CD4-positive, CD25-positive, alpha-beta regulatory T cell (primary cell): ENCODE measurements at places on chromosomes 3 and 15. TPM values are rescaled to one million over a fixed set of nuclear protein-coding genes. Genes with fewer than 3 reads are reported as not detected.

The RETNLB gene
- not detected for polyA plus RNA-seq

The CEMIP gene
- not detected for polyA plus RNA-seq

- no peaks in the 10 kb centered on the region for H3K4me1 ChIP-seq
- no peak overlapping the region for H3K4me3 ChIP-seq
- peaks cover 2% of the 10 kb centered on the region for H3K27me3 ChIP-seq
- no peak for DNase-seq
Observed at GRCh38 chr15:58243070-58243469, 104.9 kb downstream of the AQP9 start.

GRCh38 chr3:8507496-8507895 is 5.9 kb downstream of the LMCD1 start:
- peaks cover 27% of the 10 kb centered on the region for H3K4me1 ChIP-seq
- no peak for DNase-seq
- H3K27me3 ChIP-seq: no peaks in the 10 kb centered on the region
- peak overlapping the region; percentile 27 for H3K27ac ChIP-seq
- no peaks in the 10 kb centered on the region for H3K36me3 ChIP-seq
- H3K4me3 ChIP-seq: no peak overlapping the region

The SCN5A gene
- polyA plus RNA-seq: not detected

- H3K4me1 ChIP-seq: no peaks in the 10 kb centered on the region
- DNase-seq: no peak
- no peaks in the 10 kb centered on the region for H3K36me3 ChIP-seq
- H3K27ac ChIP-seq: no peak overlapping the region
- no peak overlapping the region for H3K4me3 ChIP-seq
Observed at GRCh38 chr15:33623010-33623409, 312.2 kb downstream of the RYR3 start.

The SOX14 gene
- not detected for polyA plus RNA-seq

DNA sequence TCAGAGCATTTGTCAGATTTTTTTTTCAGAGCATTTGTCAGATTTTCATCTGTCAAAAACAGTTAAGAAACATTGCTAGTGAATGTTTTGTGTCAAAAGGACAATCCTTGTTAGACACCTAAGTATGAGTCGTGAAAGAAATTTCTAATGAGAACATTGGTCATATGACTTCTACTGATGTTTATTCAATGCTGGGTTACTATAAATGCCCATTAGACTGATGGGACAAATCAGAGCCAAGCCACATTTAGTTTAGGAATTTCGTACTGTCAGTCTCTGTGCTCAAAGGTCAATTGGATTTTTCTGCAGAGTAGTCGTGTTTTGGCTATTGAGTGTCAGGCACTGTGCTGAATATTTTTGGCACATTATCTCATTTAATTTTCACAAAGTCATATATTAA is 31.6 kb downstream of the TSC22D2 start:
- H3K4me3 ChIP-seq: no peak overlapping the region
- DNase-seq: no peak
- no peak overlapping the region for H3K27ac ChIP-seq
- no peaks in the 10 kb centered on the region for H3K4me1 ChIP-seq
- H3K27me3 ChIP-seq: no peaks in the 10 kb centered on the region
- H3K36me3 ChIP-seq: no peaks in the 10 kb centered on the region

DNA sequence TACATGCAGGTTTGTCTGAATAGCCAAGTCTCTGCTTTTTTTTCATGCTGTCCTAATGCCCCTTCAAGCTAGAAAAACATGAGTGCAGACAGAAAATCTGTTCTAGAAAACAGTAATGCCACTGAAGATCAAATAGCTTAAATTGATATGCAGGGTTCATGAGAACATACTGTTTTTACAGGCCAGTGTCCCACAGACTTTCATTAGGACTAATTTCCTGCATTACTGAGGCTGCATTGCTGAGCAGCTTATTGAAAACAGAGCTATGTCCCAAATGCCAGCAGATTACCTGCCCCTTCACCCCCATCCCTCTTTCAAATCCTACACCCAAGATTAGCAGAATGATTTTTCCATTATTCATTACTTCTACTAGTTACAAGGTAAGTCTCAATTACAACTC is 665 bp downstream of the TM4SF18 start:
- H3K27me3 ChIP-seq: no peaks in the 10 kb centered on the region
- no peaks in the 10 kb centered on the region for H3K4me1 ChIP-seq
- DNase-seq: no peak
- no peak overlapping the region for H3K27ac ChIP-seq

DNA sequence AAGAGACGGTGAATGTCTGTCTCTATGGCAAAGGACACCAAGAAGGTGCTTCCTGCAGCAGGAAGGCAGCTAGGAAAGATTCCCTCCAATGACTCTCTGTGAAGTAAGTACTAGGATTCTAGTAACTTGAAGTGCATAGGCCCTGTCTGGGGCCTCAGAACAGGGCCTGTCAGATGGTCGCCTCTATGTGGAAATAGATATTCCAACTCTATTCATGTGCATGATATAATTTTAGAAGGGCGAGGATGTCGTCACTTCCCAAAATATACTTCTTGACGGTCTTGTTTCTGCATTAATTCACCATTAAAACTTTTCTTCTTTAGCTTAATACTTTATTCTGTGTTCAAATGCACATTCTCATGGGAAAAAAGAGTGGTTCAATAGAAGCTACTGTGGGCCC is 167.0 kb downstream of the TLE3 start:
- H3K27me3 ChIP-seq: peaks cover 7% of the 10 kb centered on the region
- H3K36me3 ChIP-seq: no peaks in the 10 kb centered on the region
- no peaks in the 10 kb centered on the region for H3K4me1 ChIP-seq
- no peak overlapping the region for H3K27ac ChIP-seq

GRCh38 chr15:78789615-78790014 is 21.6 kb downstream of the ADAMTS7 start:
- H3K4me3 ChIP-seq: no peak overlapping the region
- no peak for DNase-seq
- H3K36me3 ChIP-seq: no peaks in the 10 kb centered on the region
- H3K27ac ChIP-seq: no peak overlapping the region
- H3K4me1 ChIP-seq: no peaks in the 10 kb centered on the region
- H3K27me3 ChIP-seq: peaks cover 1% of the 10 kb centered on the region

DNA sequence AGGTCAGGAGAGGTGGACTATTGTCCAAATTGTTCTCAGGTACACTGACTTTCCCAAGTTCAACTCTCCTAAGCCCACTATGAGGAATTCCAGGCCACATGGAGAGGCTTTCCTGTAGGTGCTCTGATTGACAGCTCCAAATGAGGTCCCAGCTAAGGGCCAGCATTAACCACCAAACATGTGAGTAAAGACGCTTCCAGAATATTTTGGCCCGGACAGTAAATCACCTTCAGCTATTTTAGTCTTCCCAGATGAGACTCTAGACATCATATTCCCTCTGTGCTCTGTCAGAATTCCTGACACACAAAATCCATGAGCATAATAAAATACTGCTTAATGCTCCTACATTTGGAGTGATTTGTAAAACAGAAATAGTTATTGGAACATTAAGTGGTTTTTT is 135.5 kb downstream of the TGFBR2 start:
- DNase-seq: no peak
- H3K27me3 ChIP-seq: no peaks in the 10 kb centered on the region
- no peak overlapping the region for H3K27ac ChIP-seq

GRCh38 chr3:128432971-128433836 is 33.5 kb downstream of the DNAJB8 start:
- H3K4me1 ChIP-seq: no peaks in the 10 kb centered on the region
- DNase-seq: no peak
- H3K4me3 ChIP-seq: no peak overlapping the region
- peaks cover 8% of the 10 kb centered on the region for H3K27me3 ChIP-seq
- no peak overlapping the region for H3K27ac ChIP-seq
- H3K36me3 ChIP-seq: no peaks in the 10 kb centered on the region

The ATP13A5 gene
- polyA plus RNA-seq: not detected

- H3K4me1 ChIP-seq: no peaks in the 10 kb centered on the region
- H3K27ac ChIP-seq: no peak overlapping the region
- no peaks in the 10 kb centered on the region for H3K36me3 ChIP-seq
- DNase-seq: no peak
Observed at GRCh38 chr3:73572368-73572767, 52.4 kb downstream of the PDZRN3 start.

GRCh38 chr3:193648542-193649076 is 55.6 kb downstream of the OPA1 start:
- H3K4me3 ChIP-seq: no peak overlapping the region
- peaks cover 82% of the 10 kb centered on the region for H3K36me3 ChIP-seq
- no peaks in the 10 kb centered on the region for H3K27me3 ChIP-seq
- no peak overlapping the region for H3K27ac ChIP-seq
- DNase-seq: no peak

- H3K27me3 ChIP-seq: no peaks in the 10 kb centered on the region
- no peak for DNase-seq
- H3K36me3 ChIP-seq: no peaks in the 10 kb centered on the region
Observed at GRCh38 chr15:68401496-68402431, 30.2 kb downstream of the ITGA11 start.

DNA sequence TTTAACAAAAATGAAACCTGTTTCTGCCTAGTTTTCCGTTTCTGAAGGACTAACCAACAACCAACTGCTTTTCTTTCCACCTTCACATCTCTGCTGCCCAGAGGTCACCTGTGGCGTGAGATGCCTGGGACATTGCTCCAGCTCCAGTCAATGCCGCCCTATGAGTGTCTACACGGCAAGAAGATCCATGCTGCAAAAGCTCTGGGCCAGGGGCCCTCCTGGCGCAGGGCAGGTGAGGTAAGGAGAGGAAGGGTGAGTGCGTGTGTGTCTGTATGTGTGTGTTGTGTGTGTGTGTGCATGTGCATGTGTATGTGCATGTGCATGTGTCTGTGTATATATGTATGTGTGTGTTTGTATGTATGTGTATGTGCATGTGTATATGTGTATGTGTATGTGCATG is 131.4 kb downstream of the NSMCE3 start:
- no peaks in the 10 kb centered on the region for H3K4me1 ChIP-seq
- H3K27ac ChIP-seq: no peak overlapping the region
- no peaks in the 10 kb centered on the region for H3K36me3 ChIP-seq
- DNase-seq: no peak

DNA sequence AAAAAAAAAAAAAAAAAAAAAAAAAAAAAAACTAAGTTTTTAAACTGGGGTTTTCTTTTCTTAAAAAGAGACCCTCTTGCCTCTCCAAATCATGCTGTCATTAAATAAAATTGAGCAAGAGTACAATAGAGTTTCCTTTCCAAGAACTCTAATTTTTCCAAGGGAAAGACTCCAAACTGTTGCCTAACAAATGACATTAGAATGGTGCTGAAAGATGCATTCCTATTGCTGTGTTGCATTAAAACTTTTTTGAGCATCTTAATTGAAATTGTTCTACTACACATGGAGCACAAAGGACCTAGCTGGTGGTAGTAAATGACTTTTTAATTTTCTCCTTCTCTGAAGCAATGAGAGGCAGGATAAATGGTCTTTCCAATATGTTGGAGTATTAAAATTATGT is 469.1 kb upstream of the ARHGEF26 start:
- H3K4me1 ChIP-seq: no peaks in the 10 kb centered on the region
- H3K27ac ChIP-seq: no peak overlapping the region
- H3K36me3 ChIP-seq: no peaks in the 10 kb centered on the region
- no peaks in the 10 kb centered on the region for H3K27me3 ChIP-seq

GRCh38 chr15:52066842-52067544 is 45.6 kb downstream of the BCL2L10 start:
- no peaks in the 10 kb centered on the region for H3K27me3 ChIP-seq
- H3K27ac ChIP-seq: no peak overlapping the region
- DNase-seq: peak; percentile 51
- H3K4me1 ChIP-seq: peaks cover 10% of the 10 kb centered on the region

The LRRIQ4 gene
- not detected for polyA plus RNA-seq

GRCh38 chr3:136818191-136818768 is 646 bp upstream of the SLC35G2 start:
- no peaks in the 10 kb centered on the region for H3K36me3 ChIP-seq
- DNase-seq: peak; percentile 5
- no peak overlapping the region for H3K27ac ChIP-seq
- H3K27me3 ChIP-seq: peaks cover 23% of the 10 kb centered on the region

The PHLDB2 gene
- 1.6 TPM for polyA plus RNA-seq

GRCh38 chr15:97683831-97684230 is 276.7 kb upstream of the ARRDC4 start:
- no peaks in the 10 kb centered on the region for H3K36me3 ChIP-seq
- no peak overlapping the region for H3K4me3 ChIP-seq
- no peak overlapping the region for H3K27ac ChIP-seq
- DNase-seq: no peak
- H3K27me3 ChIP-seq: no peaks in the 10 kb centered on the region
- no peaks in the 10 kb centered on the region for H3K4me1 ChIP-seq
